T-helper 22 cell (primary cell): ENCODE measurements at places on chromosomes 12 and 14.

DNA sequence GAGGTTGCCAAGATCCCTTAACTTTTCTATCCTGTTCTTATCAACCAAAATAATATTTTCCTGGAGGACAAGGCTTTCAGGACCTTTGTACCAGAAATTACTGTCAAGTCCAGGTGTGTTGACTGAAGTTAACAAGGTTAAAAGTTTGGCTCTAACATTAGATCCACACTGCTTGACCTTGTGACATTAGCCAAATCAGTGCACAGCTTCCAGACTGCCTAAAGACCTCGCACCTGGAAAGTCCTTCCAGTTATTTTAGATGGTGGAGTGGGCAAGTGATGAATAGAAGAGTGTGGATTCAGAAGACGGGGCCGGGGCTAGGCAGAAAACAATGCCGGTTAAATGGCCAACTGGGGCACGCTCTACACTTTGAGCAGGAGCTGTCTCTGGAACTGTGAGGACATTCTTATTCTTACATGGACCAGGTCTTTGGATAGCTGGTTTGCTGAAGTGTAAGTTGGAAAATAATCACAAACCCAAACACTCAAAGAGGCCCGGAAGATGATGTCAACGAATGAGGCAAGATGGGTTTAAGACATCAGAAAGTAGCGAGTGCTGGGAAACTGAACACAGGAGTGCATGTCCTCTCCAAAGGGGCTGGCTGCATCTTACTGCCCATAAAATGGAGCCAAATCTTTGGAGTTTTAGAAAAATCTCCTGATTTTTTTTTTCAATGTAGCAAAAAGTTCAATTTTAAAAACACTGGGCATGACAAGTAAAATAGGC, 56.3 kb downstream of the NIN start:
- DNase-seq: no peak

GRCh38 chr14:83289390-83289789, 1755.7 kb upstream of the SEL1L start:
- DNase-seq: no peak

GRCh38 chr12:12336049-12336411, 14.0 kb downstream of the MANSC1 start:
- DNase-seq: no peak

- DNase-seq: no peak
Observed at GRCh38 chr12:2341051-2341751, 288.4 kb downstream of the CACNA1C start.

DNA sequence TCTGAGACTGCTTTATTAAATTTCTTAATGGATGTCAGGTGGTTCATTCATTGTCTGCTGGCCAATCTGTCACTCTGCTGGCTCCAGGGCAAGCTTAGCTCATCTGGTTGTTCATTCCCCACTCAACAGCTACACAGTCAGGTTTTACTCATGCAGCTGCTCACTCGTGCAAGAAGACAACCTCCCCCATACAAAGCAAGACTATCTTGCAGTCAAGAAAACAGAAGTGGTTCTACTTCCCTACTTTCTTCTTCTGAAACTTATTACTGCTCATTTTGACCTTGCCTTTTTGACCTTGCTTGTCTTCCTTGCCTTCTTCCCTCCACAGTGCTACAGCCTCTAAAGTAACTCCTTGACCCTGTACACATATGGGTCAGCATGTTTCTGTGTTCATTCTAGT, 277.9 kb downstream of the SSPN start:
- DNase-seq: no peak

DNA sequence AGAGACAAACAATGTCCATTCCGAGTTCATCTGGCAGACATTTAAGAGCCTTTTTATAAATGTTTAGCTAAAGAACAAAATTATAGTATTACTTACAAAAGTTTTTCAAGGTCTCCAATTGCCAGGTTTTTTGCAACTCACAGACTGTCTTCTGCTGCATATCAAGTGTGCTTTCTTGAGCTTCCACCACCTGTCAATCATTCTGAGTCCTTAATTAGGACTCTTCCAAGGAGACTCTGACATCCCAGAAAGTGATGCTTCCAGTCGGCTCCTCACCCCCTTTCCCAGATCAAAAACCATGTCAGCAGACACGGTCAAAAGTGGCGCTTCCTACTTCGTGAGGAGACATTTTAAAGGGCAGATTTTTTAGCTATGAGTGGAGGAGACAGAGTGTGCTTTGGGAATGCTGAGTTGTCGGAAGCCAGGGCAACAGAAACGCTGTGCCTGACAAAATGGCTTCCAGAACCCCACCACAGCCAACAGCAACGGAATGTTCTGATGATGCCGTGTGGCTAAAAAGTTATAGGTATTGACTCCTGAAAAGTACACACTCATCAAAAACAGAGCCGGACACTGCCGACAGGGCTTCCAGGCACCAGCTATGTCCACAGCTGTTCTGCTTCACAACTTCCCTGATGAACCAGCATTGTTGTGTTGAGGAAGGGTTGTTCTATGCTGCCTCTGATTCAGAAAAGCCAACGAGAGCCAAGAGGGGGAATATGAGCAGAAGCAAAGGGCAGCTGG, 116.1 kb upstream of the SLC35F4 start:
- DNase-seq: no peak

GRCh38 chr12:117060929-117061305, 38.3 kb downstream of the TESC start:
- DNase-seq: no peak

DNA sequence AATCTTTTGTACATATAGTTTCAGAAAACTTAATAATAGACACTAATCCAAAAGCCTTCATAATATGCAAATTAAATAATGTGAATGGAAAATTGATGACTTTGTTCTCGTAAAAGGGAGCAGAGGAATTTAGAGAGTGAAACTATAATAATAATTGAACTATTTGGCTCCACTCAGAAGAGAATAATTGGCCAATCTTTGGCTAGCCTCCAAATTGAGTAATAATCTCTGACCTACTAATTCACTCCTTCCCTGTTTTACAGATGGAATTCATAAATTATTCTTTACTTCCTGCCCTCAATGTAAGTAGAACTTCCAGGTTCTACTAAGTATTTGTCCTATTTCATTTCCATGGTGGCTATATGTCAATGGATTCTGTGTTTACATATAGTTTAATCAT, 15.8 kb downstream of the TRIM9 start:
- no peak for DNase-seq

- DNase-seq: no peak
Observed at GRCh38 chr12:11807458-11807857, 158.0 kb downstream of the ETV6 start.

- no peak for DNase-seq
Observed at GRCh38 chr12:27133022-27133590, 50.7 kb upstream of the C12orf71 start.

DNA sequence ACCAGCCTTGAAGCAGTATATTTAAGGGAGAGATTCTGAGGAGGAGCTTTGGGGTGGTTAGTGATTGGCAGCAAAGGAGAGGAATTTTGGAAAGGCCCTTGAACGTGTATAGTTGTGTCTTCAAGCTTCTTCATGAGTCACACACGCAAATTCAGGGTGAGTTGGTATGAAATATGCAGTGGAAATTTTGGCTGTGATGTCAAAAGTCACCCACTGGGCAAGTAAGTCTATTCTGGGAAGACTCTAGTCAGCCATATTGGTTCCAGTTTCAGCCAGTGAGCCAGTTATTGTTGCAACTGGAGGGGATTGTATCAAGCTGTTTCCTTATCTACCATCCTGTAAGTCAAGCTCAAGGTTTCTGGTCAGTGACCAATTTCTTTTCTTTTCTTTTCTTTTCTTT, 32.0 kb upstream of the VASH1 start:
- DNase-seq: no peak

- DNase-seq: no peak
Observed at GRCh38 chr14:69828354-69828753, 31.3 kb upstream of the SLC10A1 start.

DNA sequence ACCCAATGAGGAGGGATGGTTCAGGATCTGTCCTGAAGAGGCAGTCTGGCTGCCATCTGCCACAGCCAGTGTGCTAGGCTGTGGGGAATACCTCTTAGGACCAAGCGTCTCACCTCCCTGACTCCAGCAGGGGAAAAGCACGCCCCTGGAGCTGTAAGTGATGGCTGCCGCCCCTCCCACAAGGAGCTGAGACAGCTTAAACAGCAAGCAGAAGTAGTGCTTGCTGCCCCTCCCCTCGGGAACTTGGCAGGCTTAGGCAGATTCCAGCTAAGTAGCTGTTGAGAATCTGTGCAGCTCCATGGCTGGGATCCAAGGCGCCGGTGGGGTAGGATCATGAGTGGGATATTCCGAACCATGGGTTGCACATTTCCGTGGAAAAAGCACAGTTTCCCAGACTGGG, 360.4 kb upstream of the MDGA2 start:
- DNase-seq: no peak

DNA sequence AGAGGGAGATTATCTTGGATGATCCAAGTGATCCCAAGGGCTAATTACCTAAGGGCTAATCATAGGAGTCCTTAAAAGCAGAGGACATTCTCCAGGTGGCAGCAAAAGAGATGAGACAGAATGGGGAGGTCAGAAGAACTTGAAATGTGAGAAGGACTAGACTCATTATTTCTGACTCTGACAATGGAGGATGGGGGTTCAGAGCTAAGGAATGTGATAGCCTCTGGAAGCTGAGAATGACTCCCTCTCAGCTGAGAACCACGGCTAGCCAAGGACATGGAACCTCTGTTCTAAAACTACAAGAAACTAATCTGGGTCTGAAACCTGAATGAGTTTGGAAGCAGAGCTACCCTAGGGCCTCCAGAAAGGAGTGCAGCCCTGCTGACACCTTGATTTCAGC, 35.6 kb upstream of the ANKS1B start:
- DNase-seq: no peak
